AG09319 (cell line): ENCODE measurements at places on chromosomes 6 and 20.

GRCh38 chr6:26087284-26088115 lies at the start of gene HFE:
TSS of gene HFE (plus strand) at chr6:26087429. CDS start at chr6:26087441, 12 bp downstream.
- DNase-seq: no peak

DNA sequence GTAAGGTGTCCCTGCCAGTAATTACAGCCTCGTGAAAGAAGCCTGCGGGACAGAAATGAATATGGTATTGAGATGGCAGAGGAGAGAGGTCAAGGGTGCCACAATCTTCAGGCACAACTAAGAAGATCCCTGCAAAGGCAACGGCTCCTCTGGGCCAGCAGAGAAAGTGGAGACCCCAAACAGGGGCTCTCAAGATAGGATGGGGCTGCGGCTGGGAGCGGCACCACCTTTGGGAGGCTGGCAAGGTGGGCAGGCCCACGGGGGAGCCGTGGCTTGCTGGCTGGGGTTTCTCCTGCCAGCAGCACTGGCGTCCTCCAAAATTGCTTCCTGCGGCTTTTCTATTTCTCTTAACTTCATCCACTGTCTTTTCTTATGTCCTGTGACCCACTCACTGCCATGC lies 183.6 kb upstream of the QKI start:
- DNase-seq: no peak

- DNase-seq: no peak
These were observed 34.3 kb upstream of the TMEM30A start for GRCh38 chr6:75318900-75319299.

DNA sequence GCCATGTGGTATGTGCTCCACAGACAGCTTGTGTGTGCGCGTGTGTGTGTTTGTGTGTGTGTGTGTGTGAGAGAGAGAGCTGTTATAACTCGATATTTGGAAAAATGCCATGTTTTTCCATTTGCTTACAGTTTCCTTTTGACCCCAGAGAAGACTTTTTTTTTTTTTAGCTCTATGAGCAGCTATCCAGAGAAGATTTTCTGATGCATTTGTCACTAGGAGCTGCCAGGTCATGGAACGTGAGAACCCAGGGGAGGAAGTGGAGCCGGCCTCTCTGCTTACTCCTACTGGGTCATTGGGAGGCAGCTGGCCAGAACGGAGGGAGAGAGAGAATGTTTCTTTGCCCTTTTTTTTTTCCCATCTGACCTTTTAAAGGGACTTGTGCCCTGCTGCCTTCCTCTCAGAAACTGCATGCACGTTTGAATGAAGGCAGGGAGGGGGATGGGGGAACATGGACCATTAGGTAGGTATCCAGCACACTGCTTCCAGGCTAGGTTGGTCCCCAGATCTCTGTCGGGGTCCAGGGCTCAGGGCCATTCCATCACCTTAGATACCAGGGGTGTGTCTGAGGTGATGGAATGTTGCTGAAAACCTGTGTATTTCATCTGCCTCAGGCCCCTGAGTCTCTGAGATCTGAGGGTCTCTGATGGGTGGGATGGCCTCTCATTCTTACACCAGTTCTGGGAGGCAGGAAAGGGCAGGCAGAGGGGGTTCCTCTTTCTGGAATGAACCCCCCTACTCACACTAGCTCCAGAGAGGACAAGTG lies 11.2 kb upstream of the MRPS18A start:
- DNase-seq: peak; percentile 25

- DNase-seq: no peak
These were observed 43.9 kb downstream of the RAMACL start for GRCh38 chr6:166542580-166542912.

GRCh38 chr6:2919401-2919800 lies 16.3 kb upstream of the SERPINB9 start:
- DNase-seq: no peak

GRCh38 chr20:20386192-20386591 lies 18.3 kb downstream of the INSM1 start:
- no peak for DNase-seq

DNA sequence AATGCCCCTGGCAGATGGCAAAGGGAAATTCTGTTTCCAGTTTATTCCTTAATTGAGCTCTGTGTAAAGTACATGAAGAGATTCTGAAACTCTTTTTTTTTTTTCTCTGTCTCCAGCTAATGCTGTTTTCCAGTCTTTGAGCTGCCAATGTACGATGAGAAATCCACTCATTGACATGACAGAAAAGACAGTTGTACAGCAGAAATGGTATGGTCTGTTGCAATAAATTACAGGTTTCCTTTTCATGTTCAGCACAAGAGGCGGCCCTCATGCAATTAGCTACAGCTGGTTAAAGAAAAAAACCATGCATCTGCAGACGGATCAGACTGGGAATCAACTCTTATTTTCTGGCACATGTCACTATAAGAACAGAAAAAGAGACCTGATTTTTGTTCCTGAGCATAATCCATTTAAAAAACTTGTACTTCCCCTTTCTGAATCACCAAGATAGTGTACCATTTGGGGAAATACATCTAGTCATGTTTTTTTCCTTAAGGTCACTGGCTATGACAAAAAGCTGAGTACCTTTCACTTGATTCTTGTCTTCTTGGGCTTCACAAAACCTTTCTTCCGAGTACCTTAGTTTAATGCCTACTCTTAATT lies 289.8 kb upstream of the PREP start:
- no peak for DNase-seq

- no peak for DNase-seq
These were observed 96.9 kb downstream of the TBX18 start for GRCh38 chr6:84667252-84668213.

GRCh38 chr6:157017861-157018260 lies 240.7 kb downstream of the ARID1B start:
- DNase-seq: no peak

DNA sequence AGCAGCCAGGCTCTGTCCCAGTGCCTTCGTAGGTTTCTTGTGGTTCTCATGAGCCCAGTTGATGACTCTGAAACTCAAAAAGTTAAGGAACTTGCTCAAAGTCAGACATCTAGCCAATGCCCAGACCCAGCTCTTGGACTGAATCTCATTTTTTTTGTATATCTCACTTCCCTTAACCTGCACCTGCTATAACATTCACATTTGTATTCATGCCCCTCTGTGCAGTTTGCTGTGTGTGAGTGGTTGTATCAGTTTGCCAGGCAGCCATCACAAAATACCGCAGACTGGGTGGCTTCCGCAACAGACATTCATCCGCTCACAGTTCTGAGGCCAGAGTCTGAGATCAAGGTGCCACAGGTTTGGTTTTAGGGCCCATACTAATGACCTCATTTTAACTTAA lies 49.9 kb downstream of the IPCEF1 start:
- no peak for DNase-seq

DNA sequence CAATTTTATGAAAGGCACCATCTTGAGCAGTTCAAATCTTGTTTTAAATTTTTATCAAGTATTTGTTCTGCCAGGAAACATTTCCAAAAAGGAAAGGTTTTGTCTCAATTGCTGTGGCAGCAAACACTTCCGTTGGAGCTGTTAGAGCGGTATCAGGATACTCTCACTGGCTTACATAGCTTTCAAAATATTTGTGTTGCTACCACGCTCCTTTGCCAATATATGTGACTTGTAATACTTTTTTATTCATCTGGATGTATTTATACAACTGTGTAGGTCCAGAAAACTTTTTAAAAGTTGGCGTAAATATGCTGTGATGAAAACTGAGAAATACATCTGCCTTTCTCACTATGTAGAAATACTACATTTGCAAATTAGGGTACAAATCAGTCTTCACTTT lies 37.8 kb upstream of the NHSL1 start:
- peak; percentile 45 for DNase-seq

- DNase-seq: no peak
These were observed 63.4 kb downstream of the RREB1 start for GRCh38 chr6:7171119-7171518.

GRCh38 chr6:31558631-31559500 lies 11.5 kb downstream of the NFKBIL1 start:
- no peak for DNase-seq

- DNase-seq: no peak
These were observed 1.4 kb downstream of the SDC4 start for GRCh38 chr20:45346851-45347250.

- DNase-seq: no peak
These were observed 8.7 kb upstream of the GMEB2 start for GRCh38 chr20:63635431-63636141.

DNA sequence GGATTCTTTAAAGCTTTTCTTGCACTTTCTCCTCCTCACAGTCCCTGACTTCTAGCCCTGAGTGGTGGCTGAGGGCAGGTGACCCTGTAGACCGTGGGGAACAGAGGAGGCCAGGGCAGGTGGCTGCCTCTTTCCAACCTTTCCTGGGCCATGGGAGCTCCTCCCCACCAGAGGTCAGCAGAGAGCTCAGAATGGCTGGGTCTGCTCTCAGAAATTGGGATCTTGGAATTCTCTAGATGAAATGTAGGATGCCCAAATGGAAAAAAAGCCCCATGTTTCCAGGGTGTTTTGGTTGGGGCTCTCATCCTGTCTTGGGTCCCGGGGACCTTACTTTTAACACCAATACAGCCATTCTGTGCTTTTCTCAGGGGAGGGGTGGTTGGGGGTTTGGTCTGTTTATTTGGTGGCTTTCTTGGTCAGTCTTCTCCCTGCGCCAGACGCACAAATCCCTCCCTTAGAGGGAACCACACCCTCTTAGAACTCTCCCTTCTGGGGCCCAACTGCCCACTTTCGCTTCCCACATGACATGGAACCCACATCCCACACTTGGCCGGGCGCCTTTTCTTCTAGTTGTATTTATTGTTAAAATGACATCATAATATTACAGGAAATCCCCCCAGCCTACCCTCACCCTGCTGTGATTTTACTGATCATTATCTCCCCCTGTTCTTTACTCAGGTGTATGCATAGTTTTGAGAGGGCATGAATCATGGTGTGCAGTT lies 17.9 kb downstream of the GNAS start:
- DNase-seq: no peak

DNA sequence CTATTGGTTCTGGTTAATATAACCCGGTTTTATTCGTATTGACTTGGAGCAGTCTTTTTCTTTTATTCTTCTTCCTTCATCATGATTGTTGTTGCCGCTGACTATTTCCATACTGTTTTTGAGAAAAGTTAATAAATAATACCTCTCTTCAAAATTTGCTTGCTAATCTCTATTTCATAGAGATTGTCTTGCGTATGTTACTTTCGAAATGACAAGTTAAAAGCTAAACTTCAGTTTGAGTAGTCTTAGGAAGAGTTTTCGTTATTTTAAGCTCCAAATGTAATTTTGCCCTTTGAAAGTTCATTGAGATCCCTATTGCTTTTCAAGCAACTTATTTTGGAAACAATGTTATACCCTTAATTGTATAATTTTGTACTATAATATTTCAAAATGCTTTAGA lies 36.4 kb downstream of the DCBLD1 start:
- DNase-seq: no peak

DNA sequence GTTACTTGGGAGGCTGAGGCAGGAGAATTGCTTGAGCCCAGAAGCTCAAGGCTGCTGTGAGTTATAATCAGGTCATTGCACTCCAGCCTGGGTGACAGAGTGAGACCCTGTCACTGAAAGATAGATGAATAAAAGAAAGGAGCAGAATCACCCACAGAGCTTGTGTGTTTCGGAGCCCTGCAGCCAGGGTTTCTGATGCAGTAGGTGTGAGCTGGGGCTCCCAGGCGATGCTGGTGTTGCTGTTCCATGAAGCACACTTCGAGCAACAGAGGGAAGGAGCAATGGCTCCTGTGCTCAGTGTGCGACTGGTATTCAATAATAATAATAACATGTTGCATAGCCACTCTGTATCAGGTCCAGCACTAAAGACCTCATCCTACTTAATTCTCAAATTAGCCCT lies 197.5 kb upstream of the CST7 start:
- DNase-seq: no peak

- no peak for DNase-seq
These were observed 277.2 kb downstream of the FRK start for GRCh38 chr6:115783402-115784061.

DNA sequence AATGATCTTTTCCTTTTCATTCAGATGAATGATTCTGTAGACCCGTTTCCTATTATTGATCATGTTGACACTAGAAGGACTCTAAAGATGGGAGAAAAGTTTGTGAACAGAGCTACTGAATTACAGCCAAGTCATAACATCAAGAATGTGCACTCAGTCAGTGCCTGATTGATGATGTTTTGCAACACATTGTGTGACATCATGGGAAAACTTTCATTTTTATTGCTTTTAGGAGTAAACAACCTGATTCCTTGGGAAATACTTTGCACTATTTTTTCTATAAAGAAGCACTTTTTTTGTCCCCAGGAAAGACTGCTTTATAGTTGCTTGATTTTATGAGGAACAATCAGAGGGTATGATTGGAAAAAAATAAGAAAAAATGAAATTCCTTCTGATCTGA lies 383.8 kb upstream of the JAG1 start:
- DNase-seq: no peak

DNA sequence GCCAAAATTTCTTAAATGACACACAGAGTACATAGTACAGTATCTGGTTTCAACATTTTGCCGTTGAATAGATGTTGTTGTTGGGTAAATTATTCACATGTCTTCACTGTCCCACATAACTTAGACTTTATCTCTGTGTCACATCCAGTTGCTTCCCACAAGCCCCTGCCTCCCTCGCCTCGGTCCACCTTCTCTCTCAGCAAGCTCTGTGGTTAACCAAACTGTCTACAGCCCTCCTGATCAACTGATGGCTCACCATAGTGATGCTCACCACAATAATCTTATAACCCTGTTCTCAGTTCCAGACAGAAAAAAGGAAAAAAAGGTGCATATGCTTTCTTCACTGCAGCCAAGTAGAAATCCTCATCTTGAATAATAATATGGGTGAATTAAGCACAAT lies 23.0 kb downstream of the IL17F start:
- DNase-seq: no peak

DNA sequence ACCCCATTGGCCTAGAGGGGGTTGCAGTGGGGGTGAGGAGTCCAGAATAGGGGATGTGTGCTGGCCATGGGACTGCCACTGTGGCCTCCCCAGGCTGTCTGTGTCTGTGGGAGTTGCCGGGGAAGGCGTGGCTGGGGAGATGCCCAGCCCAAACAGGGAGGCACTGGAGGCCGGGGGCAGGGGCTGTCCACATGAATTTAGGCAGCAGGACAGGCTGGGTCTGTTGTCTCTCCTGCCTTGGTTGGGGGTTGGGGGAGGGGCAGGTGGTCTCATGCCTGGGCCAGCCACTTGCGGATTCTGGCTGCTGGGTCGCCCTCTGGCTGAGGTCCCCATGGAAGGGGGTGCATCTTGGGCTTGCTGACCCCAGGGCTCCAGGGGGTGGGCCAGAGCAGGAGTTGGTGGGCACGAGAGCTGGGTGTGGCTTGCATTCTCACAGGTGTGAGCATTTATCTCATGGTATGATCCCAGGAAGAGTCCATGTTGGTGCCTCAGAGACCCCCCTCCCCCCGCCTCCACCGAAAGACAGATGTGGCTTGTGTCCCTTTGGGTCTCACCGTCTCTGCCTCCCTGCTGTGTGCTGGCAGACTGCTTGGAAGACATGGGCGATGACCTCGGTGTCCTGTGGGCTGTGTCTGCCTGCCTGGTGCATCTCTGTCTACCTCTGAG lies 4.0 kb downstream of the SOX18 start:
- DNase-seq: no peak

- DNase-seq: no peak
These were observed 22.6 kb downstream of the GNAS-AS1 start for GRCh38 chr20:58828136-58828535.

GRCh38 chr6:167932468-167933276 lies 64.8 kb upstream of the KIF25 start:
- DNase-seq: peak; percentile 15

GRCh38 chr6:77656999-77657764 lies 4.3 kb downstream of the MEI4 start:
- no peak for DNase-seq

- DNase-seq: no peak
These were observed 10.2 kb upstream of the NEDD9 start for GRCh38 chr6:11242711-11243110.

- DNase-seq: peak; percentile 24
These were observed 67.8 kb downstream of the MMS22L start for GRCh38 chr6:97215157-97215769.
